ENCODE measurements at places on chromosomes 3 and 15.

GRCh38 chr3:155748611-155749365, 3.9 kb upstream of the PLCH1 start:
- DNase-seq, result no peak

- DNase-seq, result no peak
These were observed 129.3 kb downstream of the RBMS3 start for GRCh38 chr3:29410220-29410619.

- DNase-seq, result no peak
These were observed 2.5 kb downstream of the UBP1 start for GRCh38 chr3:33437556-33438283.

- no peak for DNase-seq
These were observed 10.2 kb downstream of the H1-8 start for GRCh38 chr3:129553171-129553570.

- DNase-seq, result no peak
These were observed 53.4 kb downstream of the PDZRN3 start for GRCh38 chr3:73571238-73571794.

All from CD4-positive, alpha-beta T cell treated with Interleukin-10 for 1 hour (primary cell).